ENCODE measurements at places on chromosomes 2 and 18.

DNA sequence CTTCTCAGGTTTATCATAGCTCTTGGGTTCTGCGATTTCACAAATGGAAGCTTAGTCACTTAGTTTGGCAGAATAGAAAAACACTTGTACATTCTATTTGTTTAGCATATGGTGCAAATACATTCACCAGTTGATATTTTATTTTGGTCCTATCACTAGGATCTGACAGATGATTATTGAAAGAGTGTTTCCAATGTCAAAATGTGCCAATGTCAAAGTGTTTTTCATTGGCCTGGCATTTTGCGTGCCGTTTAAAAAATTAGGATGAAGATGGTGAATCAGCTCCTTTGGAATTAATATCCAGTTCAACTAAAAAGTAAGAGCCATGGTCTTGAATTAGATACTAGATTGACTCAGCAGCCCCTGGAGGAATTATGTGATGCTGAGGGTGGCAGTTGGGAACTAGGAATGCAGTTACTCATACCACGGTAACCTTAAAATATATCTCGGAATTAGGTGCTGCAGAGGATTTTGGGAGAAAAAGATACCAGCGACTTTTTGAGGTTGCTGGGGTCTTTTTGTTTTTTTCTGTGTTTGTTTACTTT lies 87.0 kb downstream of the SPHKAP start:
- no peak for DNase-seq

GRCh38 chr2:37376421-37377186 lies 32.2 kb downstream of the QPCT start:
- peak; percentile 23 for DNase-seq

DNA sequence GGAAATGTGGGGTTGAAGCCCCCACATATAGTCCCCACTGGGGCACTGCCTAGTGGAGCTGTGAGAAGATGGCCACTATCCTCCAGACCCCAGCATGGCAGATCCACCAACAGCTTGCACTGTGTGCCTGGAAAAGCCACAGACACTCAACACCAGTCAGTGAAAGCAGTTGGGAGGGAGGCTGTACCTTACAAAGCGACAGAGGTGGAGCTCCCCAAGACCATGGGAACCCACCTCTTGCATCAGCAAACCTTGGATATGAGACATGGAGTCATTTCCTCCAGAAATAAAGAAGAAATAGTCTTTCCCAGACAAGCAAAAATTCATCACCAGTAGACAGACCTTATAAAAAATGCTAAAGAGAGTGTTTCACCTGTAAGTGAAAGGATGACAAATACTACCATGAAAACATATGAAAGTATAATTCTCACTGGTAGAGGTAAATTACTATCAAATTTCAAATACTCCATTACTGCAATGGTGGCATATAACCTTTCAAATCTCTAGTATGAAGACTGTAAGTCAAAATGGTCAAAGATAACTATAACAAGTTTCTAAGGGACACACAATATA lies 152.6 kb upstream of the EPHA4 start:
- no peak for DNase-seq

- no peak for DNase-seq
These were observed 298.6 kb downstream of the MEIS1 start for GRCh38 chr2:66733364-66733999.

- DNase-seq: peak; percentile 16
These were observed 631 bp downstream of the RPL31 start for GRCh38 chr2:101002562-101003277.

DNA sequence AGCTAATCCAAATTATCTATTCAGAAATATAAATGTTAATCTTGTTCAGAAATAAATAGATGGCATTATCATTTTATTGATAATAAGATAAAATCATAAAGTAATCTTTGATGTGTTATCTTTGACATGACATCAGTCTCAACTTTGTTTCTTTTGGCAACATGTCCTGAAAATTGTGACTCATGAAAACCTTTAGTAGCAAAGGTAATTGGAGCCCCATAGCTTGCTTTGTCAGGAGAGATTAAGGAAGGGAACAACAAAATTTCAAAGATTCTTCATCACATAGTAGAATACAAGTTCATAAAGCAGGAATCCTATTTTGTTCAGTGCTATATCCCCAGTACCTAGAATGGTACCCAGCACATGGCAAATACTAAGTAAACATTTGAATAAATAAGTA lies 165.4 kb downstream of the KCNE4 start:
- no peak for DNase-seq

- DNase-seq: peak; percentile 87
These were observed 672.8 kb upstream of the ID2 start for GRCh38 chr2:8009010-8009597.

DNA sequence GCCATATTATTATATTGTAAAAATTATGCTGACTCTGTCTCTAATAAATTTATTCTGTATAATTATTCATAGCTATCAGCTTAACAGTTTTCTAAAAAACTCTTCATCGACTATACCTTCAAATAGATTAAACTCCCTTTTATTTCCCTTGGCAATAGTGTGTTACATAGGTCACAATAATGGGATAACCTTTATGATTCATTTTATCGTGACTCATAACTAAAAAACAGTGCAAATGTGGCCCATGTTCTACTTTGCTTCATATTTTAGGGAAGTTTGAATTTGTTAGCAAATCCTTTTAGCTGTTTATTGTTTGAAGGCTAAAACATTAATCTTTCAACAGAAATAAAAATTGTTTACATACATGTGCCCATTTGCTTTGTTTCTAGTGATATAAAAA lies 783.2 kb upstream of the CDH2 start:
- no peak for DNase-seq

GRCh38 chr2:162704496-162704895 lies 134.1 kb downstream of the KCNH7 start:
- no peak for DNase-seq

DNA sequence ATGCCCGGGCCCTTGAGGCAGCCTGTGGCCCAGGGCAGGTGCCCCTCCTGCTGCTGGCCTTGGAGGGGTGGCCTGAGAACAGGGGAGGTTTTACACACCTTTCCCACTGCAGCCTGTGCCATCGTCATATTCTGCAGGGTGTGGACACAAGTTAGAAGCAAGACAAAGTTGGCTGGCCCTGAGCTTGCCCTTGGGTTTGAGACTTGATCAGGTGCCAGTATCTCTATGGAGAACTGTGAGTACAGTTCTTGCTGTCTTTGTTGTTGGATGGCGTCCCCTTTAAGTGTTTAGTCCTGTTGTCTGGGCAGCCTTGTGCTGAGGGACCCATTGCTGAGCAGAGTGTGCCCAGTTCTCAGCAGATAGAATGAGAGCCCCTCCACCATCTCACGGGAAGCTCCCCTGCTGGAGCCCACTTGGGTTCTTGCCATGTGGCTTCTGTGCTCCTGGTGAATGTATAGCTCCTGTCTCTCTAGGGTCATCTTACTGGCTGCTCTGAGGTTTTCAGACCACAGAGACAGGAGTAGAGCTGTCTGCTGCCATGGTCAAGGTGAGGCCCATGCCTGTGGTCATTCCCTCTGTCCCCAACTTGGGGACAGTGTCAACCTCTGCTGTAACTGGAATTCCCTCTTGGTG lies 115.9 kb downstream of the SH3RF3 start:
- DNase-seq: no peak

DNA sequence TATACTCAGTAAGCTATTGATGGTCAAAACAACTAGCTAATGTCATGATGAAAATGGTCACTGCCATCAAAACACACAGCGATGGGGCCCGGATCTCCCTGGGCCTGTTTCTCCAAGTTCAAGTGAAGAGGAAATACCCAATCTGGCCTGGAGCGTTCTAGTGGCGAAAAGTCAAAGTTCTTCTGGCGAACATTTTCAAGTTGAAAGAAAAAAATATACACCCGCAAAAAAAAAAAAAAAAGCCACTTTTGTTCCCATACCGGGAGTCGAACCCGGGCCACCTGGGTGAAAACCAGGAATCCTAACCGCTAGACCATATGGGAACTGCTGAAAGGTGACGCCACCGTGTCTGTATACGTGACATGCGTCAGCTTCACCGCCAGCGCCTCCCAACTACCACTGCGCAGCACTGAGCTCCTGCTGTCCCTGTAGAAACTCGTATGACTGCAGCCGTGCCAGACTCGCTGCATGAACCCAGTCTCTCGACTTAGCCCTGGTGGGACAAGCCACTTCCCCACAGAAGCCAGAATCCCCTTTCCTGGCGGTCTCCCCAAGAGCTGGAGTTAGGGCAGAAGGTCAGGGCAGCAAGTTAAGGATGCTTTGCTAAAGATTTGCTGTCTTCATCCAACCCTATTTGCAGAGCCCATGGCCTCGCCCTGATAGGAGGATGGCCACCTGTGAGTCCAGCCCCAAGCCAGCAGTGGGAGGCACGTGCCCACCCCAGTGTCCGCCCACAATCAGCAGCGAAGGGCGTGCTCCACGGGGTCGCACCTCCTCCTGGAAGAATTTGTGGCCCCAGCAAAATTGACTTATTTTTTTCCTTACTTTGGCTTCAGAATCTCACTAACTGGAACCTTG lies 5.6 kb upstream of the IMP4 start:
- peak; percentile 36 for DNase-seq

DNA sequence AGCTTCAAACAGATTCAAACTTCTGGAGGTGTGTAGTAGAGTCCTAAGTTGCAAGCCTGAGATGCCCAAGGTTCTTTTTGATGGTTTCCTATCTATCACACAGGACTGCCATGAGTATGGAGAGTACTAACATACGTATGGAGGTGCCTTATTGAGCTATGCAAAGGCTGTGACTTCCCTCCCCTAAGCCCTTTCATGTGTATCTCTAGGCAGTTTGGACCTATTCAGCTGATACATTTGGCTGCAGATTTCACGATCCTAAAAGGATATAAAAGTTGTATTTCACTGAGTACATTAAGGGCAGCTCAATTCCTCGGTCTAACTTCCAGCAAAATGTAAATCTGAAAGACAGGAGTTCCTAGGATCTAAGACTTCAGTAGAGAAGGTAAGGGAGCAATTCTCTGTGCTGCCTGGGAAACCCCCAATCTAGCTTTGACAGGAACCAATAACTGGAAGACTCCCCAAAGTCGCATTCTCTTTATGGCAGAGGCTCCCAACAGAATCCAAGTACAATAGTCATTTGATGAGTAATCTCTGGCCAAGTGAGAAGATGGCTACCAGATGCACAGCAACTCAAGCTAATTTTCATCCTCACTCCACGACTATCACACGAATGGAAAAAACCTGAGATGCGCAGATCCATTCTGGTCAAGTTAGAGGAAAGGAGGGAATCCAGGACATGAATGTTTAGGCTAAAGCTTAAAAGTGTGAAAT lies 83.8 kb downstream of the ATL2 start:
- DNase-seq: no peak

GRCh38 chr2:26352892-26353291 lies 6.3 kb upstream of the ADGRF3 start:
- peak; percentile 47 for DNase-seq

GRCh38 chr18:29979881-29980280 lies 1062.7 kb downstream of the DSC3 start:
- no peak for DNase-seq

DNA sequence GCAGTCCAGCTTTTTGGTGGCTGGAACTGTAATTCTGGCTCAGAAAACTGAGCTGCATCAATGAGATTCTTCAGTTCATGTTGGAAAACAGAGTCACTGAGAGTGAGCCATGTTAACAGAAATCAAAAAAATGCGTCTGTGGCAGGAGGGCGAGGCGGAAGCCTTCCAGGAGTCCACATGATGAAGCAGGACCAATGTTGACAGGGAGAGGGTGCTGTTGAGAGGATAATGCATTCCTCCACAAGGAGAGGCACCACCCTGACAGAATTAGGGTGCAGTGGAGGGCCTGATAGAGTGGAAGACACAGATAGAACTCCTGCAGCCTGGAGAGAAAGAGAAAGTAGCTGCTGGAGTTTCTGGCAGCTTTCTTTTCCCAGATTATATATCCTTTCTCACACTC lies 111.5 kb downstream of the MGAT5 start:
- DNase-seq: no peak

- no peak for DNase-seq
These were observed 787 bp downstream of the ERBB4 start for GRCh38 chr2:212537726-212538304.

DNA sequence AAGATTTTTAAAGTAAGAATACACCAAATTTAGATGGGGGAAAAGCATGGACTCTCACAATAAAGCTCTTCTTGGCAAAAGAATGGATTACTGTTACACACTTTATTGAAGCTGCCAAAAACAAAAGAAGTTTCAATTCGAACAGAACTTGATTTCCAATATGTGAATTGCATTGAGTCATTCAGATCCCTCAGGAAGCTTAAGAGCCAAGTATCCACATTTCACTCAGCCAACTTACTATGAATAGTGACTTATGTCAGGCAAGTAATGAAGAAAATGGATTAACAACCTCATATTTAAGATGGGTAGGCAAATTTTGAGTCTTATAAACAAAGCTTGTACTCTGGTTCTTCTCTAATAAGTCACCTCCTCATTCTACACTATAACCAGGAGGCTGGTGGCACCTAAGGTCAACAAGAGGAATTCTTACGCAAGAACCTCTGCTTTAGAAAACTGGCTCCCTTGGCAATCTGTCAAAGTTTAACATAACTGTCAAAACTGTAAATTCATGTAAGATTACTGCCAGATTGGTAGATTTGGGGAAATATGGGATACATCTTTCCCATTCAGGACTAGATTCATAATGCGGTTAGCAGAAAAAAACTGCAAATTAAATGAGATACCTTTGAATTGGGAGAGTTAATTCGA lies 6.0 kb downstream of the HADHA start:
- DNase-seq: no peak

DNA sequence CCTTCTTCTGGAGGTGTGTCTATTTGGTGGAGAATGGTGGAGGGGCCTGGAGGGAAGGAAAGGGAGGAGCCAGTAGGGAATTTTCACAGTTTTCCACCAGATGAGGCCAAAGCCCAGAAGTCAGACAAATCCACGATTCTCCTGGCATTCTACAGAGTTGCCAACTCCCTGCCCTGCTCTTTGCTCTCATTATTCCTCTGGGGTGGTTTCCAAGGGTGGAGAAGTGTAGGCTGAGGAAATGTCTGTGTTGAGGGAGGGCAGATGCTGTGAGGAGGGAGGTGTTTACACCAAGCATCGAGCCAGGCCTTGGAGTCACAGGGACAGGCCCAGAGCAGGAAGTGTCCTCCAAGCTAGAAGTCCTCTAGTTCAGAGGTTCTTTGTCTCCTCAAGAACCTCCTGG lies 124.1 kb upstream of the LGALSL start:
- DNase-seq: peak; percentile 70

DNA sequence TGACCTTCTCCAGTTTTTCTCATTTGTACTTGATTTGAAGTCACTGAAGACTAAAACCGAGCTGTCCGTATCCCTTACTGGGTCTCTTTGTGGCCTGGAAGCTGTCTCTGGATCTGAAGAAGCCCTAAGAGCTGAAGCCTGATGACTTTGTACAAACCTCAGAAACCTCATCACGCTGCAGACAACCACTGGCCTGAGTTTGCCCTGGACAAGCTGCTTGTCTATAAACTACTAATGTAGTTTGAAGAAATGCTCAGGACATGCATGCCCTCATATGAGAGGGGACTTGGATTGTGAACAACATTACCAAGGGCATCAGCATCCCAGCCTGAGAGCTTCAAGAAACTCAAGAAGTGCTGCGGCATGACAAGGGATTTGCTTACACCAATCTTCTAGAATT lies 79.3 kb upstream of the CBLN2 start:
- no peak for DNase-seq
